LoVo (cell line): ENCODE measurements at places on chromosomes 6 and 20.

DNA sequence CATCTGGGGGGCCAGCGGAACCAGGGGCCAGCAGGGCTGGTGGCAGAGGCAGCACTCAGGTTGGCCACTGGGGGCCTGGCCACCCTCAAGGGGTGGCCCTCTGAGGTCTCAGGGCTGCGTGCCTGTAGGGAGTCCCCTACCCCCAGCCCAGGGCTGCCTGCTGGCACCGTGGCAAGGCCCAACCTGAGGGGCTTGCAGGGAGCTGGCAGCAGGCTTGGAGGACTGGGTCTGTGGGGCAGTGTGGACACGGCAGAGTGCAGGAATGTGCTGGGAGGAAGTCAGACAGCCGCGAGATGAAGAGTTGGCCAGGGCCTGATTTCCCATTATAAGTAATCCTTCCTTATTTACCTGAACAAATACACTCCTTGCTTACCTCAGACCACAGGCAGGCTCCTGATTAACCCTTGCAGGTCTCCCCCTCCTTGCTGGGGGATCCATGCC lies at the start of gene SPDEF:
SPDEF (minus strand) TSS at position 299 of the 441 bp plus-strand sequence. CDS start 11,874 bp downstream, outside the sequence.
- DNase-seq, result no peak

DNA sequence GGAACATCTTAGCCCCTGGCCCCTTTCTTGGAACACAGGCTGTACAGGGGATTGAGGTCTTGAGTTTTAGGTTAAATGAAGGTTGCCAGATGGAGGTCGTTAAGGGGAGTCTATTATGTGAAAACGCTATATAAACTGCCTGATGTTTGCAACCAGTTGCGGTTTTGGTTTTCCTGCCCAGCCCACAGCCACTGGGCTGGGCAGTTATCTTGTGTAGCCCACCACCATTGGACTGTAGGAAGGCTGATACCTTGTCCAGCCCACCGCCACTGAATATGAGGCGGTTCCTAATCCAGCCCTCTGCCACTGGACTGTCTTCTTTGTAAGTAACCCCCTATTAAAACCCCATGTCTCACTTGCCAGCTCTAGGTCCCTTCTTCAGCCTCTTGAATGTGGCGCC lies 42.3 kb upstream of the COL21A1 start:
- no peak for DNase-seq

GRCh38 chr20:3270051-3270450 lies 31.1 kb upstream of the SLC4A11 start:
- DNase-seq, result no peak

- no peak for DNase-seq
These were observed 34.0 kb downstream of the PMEPA1 start for GRCh38 chr20:57675773-57676172.

DNA sequence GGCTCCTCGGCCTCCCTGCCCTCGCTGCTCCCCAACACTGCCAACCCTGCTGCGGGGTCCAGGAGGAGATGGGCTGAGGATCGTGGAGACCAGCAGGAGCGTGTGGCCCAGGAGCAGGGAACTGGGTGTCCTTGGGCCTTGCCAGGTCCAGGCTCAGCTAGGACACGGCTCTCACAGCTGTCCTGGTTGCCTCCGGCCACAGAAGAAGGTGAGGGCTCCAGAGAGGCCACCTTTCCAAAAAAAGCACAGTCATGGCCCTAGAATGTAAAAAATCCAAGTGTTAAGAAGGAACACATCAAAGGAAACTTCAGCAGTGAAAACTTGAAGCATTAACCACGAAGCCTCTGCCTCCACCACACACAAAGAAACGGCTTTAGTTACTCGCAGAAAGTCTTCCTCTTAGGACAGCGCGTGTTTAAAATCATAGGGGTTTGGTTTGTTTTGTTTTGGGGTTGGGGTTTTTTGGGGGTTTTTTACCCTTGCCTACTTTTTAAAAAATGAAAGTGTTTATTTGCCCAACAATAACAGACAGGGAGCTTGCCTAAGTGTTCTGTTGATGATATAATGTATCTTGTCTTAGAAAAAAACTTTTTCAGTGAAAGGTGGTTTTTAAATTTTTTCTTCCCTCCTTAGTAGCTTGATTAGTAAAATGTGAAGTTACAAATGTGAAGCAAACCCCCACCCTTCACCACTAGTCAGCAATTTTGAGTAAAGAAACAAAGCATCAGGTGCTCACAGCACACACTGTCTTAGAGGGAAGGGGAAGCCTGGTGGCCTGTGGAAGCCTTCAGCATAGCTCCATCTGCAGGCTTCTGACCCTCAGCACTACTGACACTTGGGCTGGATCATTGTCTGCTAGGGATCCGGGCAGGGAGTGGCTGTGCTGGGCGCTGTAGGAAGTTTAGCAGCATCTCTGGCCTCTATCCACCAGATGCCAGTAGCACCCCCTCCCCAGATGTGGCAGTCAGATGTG lies 60.0 kb downstream of the PTPN1 start:
- DNase-seq, result no peak

DNA sequence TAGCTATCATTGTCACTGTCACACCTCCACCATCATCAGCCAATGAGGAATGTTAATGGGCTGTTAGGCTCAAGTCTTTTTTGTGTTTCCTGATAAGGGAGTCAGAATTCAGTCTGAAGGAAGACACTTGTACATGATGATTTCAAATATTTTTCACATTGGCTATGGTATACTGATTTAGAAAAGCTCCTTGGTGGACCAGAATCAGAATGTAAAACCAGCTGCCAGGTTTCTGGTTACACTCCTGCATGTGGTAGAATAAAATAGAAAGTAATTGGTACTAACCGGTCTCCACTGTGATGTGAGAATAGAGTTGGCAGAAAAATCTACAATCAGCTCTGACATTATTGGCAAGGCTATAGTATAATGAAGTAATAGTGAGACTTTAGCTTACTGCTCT lies 10.7 kb downstream of the COL9A1 start:
- DNase-seq, result no peak

DNA sequence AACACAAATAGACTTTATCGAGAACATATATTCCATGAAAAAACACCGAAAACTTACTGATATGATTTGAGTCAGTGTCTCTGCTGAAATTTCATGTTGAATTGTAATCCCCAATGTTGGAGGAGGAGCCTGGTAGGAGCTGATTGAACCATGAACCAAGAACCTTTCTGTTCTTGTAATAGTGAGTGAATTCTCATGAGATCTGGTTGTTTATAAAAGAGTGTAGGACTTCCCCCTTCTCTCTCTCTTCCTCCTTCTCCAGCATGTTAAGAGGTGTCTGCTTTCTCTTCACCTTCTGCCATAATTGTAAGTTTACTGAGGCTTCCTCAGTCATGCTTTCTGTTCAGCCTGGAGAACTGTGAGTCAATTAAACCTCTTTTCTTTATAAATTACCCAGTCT lies 1289.3 kb upstream of the CITED2 start:
- DNase-seq, result no peak

DNA sequence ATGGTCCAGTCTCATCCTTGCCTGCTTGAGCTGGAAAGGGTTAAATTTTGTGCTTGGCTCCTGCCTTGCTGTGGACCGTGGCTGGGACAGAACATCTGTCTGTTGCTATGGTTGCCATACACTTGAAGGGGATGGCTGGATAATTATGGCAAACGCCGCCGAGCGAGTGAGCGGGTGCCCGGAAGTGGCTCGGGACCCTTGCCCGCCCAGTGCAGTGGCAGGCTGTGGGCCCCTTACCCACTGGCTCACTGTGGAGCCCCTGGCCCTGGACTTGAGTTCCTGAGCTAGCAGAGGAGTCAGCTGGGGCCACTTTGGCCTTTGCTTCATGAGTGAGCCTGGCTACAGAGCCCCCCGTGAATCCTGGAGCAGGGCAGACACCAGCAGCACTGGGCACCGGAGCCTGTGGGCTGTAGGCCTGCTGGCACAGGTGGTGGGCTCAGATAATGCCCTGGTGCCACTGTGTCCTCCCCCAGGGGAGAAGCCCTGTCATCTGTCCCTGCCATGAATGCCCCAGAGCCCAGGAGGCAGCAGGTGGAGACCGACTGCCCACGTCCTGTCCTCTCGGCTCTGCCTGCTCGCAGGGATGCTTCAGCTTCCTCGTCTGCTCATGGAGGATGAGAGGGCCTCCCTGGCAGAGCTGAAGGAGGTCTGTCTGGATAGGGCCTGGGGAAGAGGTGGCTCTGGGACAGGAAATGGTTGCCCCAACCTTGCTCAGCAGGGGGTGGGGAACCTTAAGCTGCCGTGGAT lies 25.5 kb upstream of the NOL4L start:
- DNase-seq, result no peak

DNA sequence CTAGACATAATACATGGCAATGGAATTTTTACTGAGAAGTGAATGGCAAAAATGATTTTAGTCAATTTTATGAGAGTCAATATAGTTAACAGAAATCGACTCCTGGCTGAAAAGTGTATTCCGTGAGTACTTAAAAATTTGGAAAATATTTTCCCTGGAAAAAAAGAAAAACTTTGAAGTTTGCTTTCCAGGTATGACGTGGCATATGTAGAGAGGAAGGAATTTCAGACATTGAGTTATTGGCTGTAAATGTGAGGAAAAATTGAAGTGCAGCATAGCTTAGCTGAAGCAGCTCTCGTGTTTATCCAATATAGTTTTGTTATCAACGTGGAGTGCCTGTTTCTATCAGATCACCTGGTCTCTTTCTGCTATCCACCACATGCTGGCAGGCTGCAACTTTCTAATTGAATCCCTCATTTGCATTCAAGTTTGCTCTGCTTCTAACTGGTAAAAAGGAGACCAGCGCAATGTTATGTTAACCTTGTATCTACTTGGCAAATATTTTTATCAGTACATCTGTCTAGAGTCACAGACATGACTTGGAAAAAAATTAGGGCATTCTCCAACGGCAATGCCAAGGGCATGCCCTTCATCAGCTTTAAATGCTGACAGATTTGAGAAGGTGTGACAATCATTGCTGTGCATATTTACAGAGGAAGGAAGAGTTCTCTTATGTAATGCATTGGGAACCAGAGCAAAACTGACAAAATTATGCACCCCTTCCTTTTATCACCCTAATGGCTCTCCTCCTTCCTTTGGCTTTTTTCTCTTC lies 1102.8 kb upstream of the FLRT3 start:
- DNase-seq, result no peak

GRCh38 chr6:10421158-10421920 lies 6.5 kb upstream of the TFAP2A start:
- no peak for DNase-seq

DNA sequence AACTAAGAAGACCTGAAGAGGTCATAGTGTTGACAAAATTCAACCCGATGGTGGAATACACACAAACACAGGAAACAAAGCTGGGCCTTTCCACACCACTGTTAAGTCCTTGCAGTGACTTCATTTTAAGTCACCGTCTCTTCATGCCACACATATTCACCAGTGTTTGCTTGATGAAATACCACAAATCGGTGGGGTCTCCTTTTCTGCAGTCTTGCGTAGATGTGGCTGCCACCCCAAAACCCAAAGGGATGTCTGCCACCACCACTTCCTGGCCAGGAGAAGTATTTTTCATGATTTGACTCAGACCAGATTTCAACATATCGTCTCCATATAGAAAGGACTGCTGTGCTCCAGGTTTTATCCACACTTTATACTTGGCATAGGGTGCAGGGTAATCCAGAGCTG lies 11.0 kb upstream of the COL10A1 start:
- no peak for DNase-seq
